ENCODE measurements at places on chromosomes 16 and 17.

GRCh38 chr17:979539-980405 lies at the start of gene NXN:
Gene NXN, minus strand, starts transcription at chr17:979776.
- DNase-seq: peak; percentile 79

DNA sequence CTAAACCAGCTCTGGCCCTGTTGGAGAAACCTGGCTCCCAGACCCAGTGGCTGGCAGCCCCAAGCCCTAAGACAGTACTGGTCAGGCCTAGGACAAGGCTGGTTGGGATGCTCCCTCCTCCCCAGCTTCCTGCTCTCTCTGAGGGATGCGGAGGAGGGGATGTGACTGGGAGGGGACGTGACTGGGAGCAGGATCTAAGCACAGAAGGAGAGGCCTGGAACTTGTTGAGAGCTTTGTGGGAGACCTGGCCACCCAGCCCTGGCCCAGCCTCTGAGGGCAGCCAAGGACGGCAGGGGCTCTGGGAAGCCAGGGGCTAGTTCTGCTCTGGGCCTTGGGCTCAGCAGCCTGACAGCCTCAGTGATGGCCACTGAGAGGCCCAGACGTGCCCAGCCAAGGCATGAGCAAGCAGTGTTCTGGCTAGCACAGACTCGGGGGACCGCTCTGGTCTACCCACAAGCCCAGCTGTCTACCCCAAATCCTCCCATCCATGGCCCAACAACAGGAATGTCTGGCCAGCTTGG lies 22.8 kb downstream of the ATP6V0D1 start:
- DNase-seq: no peak

DNA sequence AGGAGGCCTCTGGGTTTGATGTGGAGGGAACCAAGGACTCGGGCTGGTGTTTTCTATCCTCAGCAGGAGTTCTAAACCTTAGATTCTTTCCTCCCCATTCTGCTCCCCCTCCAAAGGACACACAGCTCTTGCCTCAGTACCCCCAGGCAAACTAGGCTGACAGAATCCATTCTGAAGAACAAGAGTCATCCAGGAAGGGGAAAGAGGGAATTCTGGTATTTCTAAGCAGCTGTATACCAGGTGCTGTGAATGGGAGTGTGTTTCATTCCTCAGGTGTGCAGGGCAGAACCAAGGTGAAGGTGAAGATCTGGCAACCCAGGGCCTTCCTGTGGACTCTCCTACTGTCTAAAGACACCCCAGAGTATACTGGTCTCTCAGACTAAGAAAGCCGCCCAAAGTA lies 4.1 kb downstream of the INPP5K start:
- no peak for DNase-seq

DNA sequence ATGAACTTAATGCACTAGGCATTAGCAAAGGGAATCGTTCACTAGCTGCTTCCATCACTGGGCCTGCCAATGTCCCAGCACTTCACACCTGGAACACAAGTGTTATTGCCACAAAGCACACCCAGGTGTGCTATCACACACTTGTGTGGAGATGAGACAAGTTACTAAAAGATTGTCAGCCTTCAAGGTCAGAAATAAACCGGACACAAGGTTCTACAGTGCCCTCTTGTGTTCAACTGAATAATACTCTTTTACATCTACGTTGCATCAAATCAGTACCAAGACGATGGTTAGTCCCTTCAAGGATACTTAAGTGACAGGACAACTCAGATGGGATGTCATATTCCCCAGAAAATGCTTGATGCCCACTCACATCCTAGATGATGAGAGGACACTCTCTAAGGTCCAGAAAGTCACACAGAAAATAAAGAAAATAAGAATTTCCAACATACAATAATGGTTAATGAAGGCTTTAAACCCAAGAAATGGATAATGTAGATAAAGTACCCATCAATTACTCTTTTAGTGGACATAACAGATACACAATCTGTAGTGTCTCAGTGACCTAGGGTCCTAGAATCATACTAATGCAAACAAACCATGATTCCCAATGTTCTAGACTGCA lies 16.4 kb upstream of the GLG1 start:
- peak; percentile 22 for DNase-seq

DNA sequence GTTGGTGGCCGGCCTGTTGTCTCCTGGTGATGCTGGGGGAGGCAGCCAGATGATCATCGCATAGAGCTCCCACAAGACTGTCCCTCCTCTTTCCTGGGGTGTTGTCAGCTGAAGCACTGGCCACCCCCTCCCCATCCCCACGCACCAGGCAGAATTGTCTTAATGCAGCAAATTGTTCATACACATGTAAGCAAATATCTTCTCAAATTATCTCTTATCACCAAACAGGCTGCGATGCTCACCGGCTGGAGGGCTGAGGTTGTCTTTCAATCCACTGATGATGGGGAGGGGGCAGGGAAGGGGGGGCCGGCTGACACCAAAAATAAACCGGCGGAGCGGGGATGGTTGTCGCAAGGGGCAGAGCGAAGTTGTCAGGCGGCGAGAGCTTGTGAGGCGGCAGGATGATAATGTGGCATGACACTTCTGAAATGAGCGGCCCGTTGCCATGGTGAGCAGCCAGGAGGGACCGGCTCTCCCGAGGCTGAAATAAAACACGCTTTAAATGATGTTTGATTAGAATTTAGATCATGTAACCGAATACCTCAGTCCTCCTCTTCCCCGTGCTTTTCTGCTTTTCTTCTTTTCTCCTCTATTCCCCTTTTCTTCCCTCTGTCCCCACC lies 59.8 kb downstream of the MRM1 start:
- DNase-seq: peak; percentile 64

DNA sequence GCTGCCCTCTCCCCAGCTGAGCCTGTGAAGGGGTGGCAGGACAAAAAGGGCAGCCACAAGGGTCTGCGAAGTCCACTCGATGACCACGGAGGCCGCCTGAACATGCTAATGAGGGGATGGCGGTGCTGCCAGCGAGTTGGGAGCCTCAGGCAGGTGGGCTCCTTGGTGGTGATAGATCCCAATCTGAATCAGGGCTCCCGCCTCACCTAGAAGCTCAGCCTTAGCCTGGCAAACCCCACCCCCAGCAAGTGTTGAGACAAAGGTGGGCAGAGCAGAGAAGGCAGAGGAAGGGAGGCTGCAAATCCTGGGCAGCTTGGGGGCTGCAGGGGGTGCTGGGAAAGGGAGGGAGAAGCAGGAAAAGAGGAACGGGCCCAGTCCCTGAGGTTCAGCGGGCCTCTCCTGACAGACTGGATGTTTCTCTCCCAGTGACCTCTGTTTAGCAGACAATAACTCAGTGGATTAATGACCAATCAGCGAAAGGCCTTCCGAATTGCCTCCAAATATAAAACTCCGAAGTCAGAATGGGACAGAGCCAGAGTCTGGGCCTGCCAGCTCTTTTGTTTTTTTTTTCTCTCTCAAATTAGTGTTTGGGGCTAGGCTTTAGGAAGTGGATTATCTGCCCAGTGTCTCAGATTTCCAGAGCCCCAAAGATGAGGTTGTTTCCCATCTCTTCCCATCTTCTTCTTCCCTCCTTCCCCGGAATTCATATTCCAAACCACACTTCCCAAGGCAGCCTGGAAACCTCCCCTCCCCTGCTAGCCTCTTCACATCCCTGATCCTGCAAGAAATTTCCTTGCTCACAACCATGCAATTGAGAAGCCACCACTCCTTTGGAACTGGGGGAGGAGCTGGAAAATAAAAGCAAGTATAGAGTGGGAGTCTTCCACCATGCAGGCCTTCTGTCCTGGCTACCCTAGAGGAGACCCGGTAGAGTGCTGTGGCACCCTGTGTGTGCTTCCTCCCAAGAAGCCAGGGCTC lies 15.2 kb upstream of the HOXB2 start:
- DNase-seq: no peak

DNA sequence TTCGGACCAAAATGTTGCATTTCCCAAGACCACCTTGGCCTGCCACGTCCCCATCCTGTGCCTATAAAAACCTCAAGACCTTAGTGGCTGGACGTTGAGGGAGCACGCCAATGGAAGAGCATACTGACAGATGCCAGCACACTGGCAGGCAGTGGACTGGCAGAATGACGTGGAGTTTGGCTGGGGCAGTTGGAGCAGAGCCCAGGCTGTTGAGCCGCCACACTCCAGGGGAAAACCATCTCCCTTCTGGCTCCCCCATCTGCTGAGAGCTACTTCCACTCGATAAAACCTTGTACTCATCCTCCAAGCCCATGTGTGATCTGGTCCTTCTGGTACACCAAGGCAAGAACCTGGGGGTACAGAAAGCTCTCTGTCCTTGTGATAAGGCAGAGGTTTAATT lies 494.1 kb downstream of the CDH11 start:
- DNase-seq: peak; percentile 27

DNA sequence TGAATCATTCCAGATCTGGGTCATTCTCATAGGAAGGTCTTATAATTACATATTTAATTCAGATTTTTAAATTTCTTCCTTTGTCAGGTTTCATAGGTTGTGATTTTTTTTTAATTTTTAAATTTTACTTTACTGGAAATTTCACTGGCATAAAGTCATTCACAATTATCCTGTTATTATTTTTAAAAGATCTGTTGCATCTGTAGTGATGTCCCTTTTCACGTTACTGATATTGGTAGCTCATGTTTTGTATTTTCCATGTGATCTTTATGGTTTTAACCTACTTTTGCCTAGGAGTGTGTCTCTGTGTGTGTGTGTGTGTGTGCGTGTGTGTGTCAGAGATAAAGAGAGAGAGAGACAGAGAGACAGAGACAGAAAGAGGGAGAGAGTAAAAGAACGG lies 216.6 kb upstream of the KCNJ16 start:
- no peak for DNase-seq

DNA sequence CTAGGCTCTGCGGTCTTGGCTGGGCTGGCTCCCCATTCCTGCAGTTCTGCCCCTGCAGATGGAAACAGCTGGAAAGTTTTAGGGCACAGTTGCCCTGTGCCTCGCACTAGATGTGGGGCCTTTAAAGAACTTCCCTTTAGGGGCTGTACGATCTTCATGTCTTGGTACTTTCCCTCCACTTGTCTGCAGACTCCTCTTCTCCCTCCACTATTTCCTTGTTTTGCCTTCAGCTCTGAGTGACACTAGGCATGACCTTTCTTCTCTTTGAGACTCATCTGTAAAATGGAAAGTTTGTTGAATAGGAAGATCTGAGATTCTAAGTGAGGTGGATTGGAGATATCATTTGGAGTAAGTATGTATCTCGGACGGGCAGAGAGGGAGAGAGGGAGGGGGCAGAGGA lies 6.3 kb upstream of the TAC4 start:
- DNase-seq: no peak

DNA sequence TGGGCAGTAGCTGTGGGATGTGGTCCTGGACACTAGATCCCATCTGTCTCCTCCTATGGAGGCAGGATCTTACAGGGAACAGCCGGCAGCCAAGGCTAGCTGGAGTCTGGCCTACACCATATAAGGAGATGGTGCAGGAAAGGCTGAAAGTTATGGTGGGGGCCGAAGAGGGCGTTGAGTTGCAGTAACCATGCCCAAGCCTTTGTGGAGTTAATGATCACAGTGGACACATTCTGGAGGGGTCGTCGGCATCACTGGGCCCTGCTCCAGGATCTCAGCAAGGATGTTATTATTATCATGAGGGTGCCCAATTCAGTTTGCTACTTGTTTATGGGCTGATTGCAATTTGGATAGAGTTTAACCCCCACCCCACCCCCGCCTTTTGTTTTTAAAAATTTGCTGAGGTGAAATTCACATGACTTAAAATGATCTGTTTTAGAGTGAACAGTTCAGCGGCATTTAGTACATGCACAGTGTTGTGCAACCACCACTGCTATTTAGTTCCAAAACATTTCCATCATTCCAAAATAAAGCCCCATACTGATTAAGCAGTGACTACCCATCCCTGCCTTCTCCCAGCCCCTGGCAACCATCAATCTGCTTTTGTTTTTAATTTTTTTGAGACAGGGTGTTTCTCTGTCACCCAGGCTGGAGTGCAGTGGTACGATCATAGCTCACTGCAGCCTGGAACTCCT lies 184.3 kb upstream of the CACNG3 start:
- peak; percentile 20 for DNase-seq

GRCh38 chr17:66576473-66576872 lies 258.4 kb upstream of the CACNG5 start:
- peak; percentile 87 for DNase-seq

DNA sequence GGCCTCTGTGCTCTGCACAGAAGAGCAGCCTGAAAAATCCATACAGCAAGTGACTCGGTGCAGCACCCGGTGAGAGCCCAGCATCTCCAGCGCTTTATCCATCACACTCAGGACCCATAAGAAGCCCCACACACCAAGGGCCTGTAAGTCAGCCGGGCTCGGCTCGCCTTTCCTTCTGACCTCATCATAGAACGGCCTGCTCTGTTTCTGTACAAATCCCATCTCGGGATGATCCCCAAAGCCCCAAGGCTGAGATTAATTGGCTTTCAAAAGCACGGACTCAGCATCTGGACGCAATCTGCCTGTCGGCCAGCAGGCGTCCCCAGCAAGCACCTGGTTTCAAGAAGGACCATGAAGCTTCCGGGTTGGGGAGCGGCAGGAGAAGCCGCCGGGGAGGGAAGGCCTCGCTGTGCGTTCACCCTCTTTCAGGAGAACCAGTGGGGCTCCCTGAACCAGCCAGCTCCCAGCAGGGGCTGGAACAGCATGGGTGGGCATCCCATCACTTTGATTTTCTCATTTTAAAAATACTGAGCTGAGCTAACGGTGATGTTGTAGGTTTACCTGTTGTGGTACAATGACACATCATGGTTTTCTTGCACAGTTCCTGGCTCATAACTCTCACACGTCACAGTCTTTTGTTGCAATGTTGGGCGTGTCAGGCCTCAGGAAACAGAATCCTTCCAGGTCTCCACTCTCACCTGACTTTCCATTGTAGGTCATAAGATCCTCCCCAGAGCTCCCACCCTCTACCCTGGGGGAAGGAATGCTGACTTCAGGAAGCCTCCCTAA lies 6.7 kb downstream of the CCDC57 start:
- peak; percentile 95 for DNase-seq

DNA sequence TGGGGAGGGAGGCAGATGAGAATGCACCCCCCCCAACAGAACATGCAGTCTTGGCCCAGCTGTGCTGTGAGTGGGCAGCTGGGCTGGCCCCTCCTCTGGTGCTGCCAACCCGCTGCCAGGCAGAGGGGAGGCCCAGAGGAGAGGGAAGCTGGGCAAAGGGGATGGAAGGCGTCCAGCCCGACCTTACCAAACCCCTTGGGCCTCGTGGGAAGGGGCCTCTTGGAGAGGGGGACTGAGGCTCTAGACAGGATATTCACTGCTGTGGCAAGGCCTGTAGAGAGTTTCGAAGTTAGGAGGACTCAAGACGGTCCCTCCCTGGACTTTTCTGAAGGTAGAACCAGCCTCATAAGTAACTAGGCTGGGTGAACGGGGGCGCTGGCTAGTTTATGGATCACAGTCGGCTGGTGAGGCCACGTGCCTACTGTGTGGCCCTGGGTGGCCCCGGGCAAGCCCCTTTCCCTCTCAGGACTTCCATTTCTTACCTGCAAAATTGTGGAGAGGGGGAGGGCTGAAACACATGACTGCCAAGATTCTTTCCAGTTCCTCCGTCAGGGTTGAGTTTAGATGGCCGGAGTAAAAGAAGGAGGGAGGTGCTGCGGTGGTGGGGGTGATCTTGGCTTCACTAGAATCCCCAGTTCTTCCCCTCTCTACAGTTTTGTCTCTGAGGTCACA lies 857 bp upstream of the STAT5A start:
- DNase-seq: no peak

DNA sequence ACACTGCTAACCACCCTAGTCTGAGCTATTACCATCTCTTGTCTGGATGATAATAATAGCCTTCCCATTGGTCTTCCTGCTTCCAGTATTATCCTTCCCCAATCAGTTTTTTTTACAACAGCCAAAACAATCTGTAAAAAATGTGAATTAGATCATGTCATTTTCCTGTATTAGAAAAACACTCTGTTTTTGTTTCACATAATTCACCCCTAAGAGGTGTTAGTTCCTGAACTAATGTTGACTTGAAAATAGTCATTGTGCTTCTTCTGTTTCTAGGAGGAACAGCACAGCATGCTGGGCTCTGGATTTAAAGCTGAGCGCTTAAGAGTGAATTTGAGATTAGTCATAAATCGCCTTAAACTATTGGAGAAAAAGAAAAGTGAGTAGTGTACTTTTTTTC lies 20.0 kb downstream of the IST1 start:
- DNase-seq: no peak
